Activated CD4-positive, alpha-beta T cell treated with anti-CD3 and anti-CD28 coated beads, Interleukin-10, Interleukin-2, amounts not matched to agents 100 ng/mL and 50 ng/mL, durations not matched to agents 16 hours and 8 hours (primary cell): ENCODE measurements at places on chromosomes 5 and 9.
A peak's percentile ranks its signal among the peaks of the same experiment; 100 is the strongest.

DNA sequence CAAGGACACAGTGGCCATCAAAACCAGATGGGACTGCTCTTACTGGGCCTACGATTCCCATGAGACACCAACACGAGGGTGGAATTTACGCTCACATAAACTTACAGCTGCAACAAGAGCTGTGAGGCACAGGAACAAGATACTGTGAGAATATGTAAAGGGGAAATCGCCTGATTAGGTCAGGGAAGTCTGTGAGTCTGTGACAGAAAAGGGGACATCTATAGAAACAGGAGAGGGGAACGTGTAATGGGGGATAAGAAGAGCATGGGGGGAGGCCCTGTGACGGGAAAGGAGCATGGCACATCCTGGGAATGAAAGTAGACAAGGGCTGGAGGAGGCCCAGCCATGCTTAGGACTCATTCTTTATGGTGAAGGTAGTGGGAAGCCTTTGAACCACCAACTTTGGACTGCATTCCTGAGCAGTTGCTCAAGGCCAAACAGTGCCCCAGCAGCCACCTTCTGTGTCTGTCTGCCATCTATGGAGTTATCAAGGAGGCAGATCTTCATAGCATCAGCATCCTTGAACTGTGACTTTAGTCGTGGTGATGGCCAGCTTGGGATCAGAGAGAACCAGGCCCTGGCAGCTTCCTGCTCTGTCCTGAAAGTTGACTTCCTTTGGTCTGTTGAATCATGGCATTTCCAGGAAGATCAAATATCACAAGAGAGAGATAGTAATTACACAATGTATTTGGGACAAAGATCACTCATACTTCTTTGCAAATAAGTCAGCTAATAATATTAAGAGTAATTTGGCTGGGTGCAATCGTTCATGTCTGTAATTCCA lies 87.9 kb upstream of the FAM169A start:
- no peak for DNase-seq

DNA sequence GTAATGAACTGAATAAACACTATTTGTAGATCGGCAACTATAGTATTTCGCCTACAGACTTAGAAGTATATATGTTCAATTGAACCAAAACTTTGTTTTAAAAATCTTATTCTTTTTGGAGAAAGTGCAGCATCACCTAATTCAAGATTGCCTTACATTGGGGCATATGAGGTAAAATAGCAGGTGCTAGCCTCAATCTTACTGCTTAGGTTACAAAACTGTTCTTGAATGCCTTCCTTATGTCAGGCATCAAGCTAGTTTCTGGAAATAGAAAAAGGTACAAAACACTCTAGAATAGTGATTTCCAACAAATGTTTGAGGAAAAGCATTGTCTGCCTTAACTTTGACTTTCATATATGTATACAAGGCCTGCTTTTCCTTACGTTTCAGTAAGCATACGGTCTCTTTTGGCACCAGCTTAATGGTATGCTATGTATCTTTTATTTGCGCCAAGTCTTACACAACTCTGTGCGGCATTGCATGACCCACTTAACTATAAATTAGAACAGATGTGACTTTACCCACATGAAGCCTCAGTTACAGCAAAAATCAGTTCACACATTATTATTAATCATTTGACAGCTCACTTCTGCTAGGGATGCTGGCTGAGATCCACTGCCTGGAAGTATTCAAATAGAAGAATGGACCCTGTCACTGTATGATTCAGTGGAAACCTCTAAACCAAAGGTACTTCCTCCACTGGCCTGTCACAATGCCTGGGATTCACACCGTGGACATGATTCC lies 174.1 kb downstream of the PRELID2 start:
- no peak for DNase-seq

DNA sequence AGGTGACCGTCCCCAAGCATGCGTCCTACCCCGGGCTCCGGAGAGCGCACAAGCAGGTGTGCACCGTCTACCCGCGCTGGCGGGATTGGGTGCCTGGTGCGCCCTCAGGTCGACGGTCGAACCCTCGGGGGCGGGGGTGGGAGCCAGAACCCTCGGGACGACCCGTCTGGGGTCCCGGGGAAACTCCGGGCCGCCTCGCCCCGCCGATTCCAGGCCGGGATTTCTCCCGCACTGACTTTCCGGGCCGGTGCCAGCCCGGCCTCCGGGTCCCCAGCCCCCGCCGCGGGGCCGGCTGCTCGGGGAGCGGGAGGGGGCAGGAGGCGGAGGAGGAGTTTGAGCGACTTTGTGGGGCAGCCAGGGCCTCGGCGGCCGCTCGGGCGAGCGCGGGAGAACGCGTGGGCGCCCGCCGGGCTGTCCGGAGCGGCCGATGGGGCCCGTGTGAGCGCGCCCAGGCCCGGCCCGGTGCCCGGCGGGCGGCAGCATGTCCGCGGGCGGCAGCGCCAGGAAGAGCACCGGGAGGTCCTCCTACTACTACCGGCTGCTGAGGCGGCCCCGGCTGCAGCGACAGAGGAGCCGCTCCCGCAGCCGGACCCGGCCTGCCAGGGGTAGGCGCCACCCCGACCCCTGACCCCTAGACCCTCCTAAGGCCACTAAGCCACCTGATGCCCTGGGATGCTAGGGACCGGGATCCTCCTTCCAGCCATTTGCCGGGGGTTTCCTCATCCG lies at the start of gene DAB2IP:
Gene DAB2IP (plus strand): TSS at position 340 of the 726 bp plus-strand sequence. CDS start 142 bp downstream, at position 482.
- no peak for DNase-seq

GRCh38 chr5:64958757-64959391 lies 190.1 kb downstream of the CWC27 start:
- DNase-seq, result no peak

DNA sequence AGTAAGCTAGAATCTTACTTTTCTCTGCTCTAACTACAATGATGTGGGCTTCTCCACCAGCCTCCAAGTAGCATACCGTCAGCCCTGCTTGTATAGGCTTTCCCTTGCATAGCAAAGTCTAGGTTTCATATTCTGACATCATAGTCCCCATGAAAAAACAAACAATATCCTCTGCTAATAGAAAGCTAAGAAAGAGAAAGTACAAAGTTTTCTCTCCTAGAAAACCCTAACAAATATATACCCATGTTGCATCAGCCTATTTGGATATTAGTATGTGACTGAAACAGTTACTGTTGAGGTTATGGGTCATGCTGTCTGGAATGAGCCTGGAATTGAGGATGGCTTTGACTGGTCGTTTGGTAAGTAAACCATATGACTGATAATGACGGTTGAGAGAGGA lies 1696.0 kb downstream of the MAT2B start:
- no peak for DNase-seq

- DNase-seq, result peak; percentile 30
These were observed 47.8 kb downstream of the NR3C1 start for GRCh38 chr5:143355710-143356109.

- DNase-seq, result no peak
These were observed 175.9 kb downstream of the ENC1 start for GRCh38 chr5:74464512-74465209.

- DNase-seq, result peak; percentile 95
These were observed at the start of gene TRIM52 for GRCh38 chr5:181260720-181261319. TRIM52 (minus strand) TSS chr5:181261143; CDS start chr5:181260813, 330 bp downstream.

DNA sequence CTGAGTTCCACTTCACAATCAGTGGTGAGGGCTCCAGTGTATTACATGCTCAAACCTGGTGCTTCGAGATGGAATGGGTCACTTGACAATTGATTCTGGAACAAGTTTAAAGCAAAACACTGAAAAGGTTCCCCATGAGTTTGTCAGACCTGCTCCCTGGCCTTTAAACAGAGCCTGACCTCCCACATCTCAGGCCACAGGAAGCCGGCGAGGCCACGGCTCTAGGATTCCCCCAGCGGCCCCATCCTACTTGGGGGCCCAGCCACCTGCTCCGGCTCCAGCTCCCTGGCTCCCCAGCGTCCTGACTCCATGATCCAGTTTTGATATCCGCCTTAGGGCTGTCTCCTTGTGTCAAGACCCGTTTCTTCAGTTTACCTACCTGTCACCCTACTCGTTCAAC lies 62.0 kb downstream of the TTLL11 start:
- DNase-seq, result no peak

DNA sequence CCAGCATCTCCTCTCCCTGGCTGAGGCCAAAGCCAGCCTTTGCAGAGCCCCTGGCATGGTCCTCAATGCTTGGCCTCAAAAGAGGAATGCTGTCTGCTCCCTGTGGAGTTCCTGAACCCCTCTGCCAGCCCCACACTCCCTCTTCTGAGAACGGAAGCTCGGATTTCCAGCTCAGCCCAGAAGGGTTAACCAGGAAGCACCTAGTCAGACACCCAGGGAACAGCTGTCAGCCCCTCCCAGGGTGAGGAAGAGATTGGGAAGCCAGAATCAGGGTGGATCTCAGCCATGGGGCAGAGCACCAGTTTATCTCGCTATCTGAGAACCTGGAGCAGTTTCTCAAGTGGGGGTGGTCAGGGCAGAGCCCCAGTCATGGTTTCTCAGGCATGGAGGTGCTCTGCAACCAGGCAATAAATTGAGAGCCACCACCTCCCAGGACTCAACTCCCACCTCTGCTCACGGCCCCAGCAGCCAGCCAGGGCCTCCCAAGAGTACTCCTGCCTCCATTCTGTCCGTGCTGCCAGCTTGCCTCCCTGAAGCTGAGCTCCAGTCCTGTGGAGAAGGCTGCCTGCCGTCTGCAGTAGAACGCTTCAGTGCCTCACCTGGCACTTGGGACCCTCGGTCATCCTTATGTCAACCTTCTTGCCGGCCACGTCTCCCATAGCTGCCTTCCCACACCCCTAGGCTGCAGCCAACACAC lies 7.6 kb downstream of the FOXE1 start:
- DNase-seq, result no peak

- DNase-seq, result no peak
These were observed 418.8 kb downstream of the KDM4C start for GRCh38 chr9:7176561-7176960.

GRCh38 chr9:101689039-101689438 lies 49.4 kb downstream of the GRIN3A start:
- no peak for DNase-seq

GRCh38 chr5:172821340-172821985 lies 12.6 kb upstream of the ERGIC1 start:
- DNase-seq, result no peak

DNA sequence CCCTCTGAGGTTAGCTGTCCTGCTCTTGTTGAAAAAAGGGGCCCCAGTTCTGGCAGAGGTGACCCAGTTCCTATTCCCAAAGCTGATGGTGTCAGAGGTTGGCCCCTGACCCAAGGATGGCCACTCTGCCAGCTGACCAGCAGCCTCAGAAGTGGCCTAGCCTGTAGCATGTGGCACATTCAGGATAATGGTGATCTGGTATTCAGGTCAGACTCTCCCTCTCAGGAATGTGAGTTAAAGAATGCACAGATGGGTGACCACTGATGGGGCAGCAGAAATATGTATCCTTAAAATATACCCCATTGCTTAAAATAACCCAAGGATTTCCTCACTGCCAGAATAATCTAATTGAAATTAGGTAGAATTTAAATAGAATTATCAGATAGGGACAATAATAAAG lies 369.2 kb downstream of the SEMA5A start:
- DNase-seq, result no peak

- DNase-seq, result no peak
These were observed 78.5 kb downstream of the ZCCHC7 start for GRCh38 chr9:37198831-37199230.

DNA sequence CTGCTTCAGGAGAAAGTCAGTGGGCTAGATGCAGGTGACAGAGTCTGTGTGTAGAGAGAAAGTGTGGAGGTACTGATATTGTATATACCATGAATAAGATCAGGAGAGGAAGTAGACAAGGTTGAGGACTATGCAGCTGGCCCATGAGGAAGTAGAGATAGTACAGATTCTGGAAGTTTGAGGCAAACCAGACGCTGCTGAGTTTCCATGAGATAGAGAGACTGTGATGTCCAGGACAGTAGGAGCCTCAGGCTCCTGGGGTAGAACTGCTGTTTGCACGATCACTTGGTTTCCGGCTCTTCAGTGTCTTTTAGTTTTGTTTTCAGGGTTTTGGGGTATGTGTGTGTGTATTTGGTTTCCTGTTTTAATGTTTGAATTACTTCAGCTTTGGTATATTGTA lies 13.6 kb downstream of the OTULINL start:
- peak; percentile 77 for DNase-seq

DNA sequence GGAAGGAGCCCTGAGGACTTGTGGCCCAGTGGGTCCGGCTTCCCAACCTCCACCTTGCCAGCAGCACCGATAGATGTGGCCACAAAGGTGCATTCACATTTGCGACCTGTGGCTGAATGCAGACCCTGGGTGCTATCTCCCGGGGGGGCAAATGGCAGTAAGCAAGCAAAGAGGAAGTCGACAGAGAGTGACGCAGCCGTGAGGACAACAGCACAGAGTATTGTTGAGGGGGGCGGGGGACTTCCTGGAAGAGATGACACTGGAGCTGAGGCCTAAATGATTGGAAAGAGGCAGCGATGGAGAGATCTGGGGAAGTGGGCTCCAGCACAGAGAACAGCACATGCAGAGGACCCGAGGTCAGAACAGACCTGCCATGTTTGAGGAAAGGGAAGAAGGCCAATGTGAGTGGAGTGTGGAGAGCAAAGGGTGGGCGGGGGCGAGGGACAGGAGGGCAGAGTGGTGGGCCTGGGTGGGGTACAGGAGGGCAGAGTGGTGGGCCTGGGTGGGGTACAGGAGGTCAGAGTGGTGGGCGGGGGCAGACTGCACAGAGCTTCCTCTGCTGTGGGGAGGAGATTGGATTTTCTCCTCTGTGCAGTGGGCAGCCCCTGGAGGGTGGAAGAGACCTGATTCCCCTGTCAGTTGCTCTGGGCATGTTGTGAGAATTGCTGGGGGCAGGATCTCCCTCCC lies 42.6 kb downstream of the ADAMTS2 start:
- no peak for DNase-seq

DNA sequence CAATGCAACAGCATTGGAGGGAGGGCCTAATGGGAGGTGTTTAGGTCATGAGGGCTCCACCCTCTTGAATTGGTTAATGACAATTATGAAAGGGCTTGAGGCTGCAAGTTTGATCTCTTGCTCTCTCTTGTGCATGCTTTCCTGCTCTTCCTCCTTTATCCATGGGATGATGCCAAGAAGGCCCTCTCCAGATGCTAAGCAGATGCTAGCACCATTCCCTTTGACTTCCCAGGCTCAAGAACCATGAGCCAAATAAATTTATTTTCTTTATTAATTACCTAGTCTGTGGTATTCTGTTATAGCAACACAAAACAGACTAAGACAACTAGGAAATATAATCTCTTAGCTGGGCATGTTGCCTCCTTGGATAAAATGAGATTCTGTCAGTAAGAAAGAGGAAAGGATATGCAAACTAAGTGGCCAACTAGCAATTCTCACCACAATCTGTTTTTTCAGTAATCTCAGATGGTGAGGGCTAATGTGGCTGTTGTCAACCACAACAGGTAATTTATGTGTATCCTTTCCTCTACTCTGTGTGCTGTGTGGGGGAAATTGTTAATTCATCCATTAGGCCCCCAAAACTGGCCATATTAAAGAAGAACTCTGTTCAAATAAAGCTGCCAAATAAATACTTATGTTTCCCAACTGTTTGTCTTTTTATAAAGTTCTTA lies 269.1 kb upstream of the CD180 start:
- DNase-seq, result no peak

- DNase-seq, result peak; percentile 3
These were observed 37.7 kb upstream of the SHOC1 start for GRCh38 chr9:111832449-111832848.

DNA sequence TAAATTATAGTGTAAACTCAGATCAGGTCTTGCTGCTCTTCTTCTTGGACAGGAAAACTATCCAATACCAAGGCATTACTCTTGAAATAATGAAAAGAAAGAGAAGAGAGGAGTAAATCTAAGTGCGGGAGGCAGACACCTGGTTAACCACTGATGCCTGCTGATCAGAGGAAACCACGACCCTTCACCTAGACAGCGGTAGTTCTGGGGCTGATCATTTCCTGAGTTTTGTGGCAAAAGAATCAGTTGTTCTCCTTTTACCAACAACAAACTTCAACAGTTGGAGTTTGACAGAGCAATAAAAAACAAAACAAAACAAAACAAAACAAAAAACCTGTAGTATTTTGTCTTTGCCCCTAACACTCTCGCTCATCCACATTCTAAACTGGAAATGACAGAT lies 3.0 kb downstream of the RLN1 start:
- DNase-seq, result peak; percentile 40
